ENCODE measurements at places on chromosomes 1 and 21.
A peak's percentile ranks its signal among the peaks of the same experiment; 100 is the strongest.

GRCh38 chr21:37546949-37547614 lies 180.5 kb downstream of the DYRK1A start:
- no peak for DNase-seq

GRCh38 chr1:90704817-90705216 lies 12.3 kb downstream of the BARHL2 start:
- DNase-seq, result no peak

- no peak for DNase-seq
These were observed 7.6 kb upstream of the GBP4 start for GRCh38 chr1:89206373-89206772.

DNA sequence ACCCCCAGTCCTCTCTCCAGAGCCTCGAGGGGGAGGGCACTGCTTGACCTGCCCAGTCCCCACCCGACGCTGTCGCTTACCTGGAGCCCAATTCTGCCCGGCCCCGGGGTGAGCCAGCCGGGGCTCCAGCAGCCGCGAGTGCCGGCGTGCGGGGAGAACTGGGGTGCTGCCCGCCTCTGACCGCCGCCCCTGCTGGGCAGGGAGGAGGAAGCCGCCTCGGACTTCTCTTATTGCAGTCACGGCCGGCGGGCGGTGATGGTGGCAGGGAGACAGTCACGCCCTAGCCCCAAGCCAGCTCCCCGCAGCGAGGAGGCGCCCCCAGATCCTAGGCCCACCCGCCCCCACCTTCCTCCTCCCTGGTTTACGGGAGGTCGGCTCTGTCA lies at the start of gene FGR:
Gene FGR, minus strand, starts transcription at position 201 of the 383 bp plus-strand sequence. CDS start 11,269 bp downstream, outside the sequence.
- no peak for DNase-seq

- no peak for DNase-seq
These were observed at the start of gene TPM3 for GRCh38 chr1:154191990-154192461. Gene TPM3, minus strand, starts transcription at chr1:154192100. Its CDS starts 82 bp downstream, at chr1:154192018.

DNA sequence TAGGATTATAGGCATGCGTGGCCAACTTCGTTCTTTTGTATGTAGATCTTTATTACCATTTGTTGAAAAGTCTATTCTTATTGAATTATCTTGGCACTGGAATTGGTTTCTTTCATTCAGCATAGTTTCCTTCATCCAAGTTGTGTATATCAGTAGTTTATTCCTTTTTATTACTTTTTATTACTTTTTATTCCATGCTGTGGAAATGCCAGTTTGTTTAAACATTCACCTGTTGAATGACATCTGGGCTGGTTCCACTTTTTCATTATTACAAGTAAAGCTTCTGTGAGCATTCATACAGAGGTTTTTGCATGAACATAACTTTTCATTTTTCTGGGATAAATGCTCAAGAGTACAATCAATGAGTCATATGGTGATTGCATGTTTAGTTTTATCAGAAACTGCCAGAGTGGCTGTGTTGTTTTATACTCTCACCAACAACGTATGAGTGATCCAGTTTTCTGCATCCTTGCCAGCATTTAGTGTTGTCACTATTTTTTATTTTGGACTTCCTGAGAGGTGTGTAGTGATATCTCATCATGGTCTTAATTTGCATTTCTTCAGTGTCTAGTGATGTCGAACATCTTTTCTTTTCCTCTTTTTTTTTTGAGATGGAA lies 28.6 kb downstream of the PTPRU start:
- no peak for DNase-seq

DNA sequence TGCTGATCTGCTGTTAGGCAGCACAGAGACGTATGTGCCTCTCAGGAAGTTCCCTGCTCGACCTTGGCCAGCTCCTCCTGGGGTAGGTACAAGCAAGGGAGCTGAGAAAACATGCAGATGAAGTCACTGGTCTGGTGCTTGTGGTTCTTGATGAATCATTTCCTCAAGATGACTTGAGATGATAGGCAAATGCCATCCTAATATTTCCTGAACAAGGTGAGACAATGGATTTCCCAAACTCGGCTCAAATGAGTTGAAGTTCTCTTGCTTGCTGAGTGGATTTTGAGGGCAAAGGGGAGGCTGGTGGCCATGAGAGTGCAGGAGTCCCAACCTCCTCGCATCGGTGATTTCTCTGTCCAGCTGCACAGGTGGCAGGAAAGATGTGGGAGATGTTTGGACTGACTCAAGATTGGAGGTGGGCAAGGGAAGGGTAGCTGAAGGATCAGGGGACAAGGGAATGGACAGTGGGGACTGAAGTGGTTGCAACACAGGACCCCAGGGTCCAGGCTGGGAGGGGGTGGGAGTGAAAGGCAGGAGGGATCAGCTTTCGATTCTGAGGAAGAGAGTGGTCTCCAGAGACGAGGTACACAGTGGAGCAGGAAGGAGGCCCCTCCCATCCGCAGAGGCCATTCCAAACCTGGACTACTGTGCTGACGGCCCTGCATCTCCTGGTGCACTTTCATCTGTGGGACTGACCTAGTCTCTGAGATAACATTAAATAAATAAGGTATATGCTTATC lies 63.9 kb downstream of the CAPN2 start:
- DNase-seq, result no peak

DNA sequence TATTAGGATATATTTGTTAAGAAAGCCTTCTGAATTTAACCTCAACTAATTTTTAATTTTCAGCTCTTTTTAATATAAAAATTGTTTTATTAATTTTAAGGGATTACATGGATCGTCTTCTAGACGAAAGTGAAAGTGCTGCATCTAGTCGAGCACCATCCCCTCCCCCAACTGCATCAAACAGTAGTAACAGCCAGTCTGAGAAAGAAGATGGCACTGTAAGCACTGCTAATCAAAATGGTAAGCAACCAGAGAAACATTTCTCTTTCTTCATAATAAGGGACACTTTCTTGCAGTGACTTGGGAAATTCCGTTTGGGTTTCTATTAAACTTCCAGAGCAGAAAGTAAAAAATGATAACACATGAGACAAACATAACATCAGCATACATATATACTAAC lies 56.9 kb downstream of the MIER1 start:
- DNase-seq, result peak; percentile 64

GRCh38 chr1:53331446-53332185 lies 3.7 kb upstream of the LRP8 start:
- DNase-seq, result no peak

DNA sequence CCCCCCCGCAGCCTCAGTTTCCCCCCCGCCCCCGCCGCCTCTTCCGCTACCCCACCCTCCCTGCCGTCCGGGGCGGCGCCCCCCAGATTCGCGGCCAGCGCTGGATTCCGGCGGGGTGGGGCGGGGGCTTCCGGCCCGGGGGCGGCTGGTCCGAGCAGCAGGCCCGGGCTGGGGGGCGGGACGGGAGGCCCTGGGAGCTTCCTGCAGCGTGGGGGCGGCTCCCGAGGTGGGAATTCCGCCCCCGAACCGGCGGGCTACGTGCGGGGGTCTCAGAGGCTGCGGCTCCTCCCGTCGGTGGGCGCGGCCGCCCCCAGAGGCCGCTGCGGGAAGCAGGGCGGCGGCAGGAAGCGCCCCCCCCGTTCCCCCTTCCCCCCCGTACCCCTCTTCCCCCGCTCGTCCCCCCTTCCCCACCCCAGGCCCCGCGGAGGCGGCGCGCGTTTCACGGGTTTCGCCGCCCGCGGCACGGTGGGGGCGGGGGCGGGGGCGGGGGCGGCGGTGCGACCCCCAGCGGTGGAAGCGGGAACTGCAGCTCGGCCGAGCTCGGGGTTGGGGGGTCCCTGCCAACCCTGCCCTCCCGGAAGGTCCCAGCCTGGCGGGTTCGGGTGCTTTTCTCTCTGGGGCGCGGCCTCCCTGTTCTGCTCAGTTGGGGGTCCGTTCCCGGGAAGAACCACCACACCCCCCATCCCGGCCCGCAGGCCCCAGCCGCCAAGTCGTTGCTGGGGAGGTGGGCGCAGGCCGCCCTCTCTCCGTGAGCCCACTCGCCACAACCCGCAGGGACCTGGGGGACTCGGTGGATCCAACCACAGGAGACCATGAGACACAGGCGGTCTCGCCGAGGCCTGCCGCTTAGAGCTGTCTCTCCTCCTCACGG lies 76.3 kb downstream of the MORN1 start:
- DNase-seq, result peak; percentile 57

DNA sequence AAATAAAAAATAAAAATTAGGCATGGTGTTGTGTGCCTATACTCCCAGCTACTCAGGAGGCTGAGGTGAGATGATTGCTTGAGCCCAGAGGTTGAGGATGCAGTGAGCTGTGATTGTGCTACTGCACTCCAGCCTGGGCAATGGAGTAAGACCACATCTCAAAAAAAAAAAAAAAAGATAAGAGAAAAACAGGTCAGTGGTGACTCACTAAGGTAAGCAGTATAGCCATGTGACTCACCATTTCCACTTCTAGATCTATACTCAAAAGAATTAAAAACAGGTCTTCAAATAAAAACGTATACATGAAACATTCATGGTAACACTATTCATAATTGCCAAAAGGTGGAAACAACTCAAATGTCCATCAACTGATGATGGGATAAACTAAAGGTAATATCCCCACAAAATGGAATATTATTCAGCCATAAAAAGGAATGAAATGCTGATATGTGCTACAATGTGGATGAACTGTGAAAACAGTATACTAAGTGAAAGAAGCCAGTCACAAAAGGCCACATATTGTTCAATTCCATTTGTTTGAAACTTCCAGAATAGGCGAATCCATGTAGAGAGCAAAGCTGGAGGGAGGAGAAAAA lies 75.1 kb downstream of the ZNF281 start:
- DNase-seq, result no peak

DNA sequence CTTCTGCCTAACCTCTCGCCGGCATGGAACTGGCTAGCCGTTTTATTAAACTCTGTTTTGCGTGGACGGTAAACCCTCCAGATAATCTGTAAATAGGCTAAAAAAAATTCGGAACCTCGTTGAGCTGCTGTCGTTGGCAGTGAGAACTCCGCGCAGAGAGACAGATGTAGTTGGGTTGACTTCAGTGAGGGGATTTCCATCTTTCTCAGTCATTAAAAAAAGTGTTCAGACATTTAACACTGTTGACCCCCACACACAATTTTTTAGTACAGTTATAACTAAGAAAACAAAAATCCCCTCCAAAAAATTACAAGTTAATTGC lies 464 bp downstream of the PARK7 start:
- peak; percentile 37 for DNase-seq

DNA sequence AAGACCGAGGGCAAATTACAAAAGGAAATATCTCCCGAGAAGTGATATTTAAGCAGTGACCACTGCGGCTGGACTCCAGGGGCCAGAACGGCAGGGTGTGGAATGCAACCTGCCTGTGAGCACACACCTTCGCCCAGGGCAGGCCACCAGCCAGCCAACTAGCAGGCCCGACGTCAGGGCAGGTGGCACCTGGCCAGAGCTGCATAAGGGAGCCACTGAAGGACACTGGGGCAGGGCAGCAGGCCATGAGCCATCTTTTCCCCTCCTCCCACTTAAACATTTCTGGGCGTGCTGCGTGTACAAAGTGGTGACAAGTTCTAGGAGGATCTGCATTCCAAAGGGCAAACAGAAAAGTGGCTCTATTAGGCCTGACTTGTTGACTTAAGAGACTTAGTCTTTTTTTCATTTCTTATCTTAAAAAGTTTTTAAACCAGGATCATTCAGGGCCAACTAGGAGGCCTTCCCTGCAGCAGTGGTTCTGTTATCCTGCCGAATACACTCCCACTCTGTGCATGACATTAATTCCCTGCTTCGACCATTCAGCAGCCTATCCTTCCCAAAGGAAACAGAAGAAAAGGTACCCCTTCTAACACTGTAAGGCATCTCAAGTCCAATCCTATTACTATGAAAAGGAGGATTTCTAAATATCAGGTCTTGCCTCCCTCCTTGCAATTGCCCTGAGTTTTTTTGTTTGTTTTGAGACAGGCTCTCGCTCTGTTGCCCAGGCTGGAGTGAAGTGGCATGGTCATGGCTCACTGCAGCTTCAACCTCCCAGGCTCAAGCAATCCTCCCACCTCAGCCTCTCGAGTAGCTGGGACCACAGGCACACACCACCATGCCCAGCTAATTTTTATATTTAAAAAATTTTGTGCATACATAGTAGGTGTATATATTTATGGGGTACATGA lies 96.3 kb downstream of the BCAR3 start:
- DNase-seq, result no peak

DNA sequence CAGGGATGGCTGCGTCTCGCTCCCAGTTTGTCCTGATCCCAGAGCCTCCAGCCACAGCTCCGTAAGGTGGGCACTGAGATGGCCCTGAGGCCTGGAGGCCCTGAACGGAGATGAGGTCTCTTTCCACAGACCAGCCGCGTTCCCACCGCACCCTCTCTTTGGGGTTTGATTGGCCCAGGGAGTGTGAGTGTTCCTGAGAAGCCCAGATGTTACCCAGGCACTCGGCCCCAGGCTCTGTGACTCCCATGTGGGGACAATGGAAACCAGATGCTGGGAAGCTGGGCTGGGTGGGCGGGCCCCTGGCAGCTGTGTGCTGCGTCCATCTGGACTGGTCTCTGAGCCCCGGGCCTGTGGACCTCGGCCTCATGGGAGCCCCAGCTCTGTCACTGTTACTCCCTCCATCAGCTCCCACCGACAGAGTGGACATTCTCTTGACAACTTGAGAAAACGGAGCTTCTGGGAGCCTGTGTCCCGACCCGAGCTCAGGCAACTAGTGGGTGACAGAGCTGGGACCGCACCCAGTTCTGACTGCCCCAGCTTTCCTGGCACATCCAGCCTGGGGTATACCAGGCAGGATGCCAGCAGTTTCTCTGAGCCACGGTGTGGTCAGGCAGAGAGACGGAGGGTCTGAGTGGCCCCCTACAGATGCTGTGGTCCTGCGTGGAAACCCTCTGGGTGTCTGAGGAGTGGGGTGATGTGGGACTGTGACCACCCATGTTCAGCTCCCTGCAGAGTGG lies 9.8 kb upstream of the COL6A1 start:
- DNase-seq, result no peak

DNA sequence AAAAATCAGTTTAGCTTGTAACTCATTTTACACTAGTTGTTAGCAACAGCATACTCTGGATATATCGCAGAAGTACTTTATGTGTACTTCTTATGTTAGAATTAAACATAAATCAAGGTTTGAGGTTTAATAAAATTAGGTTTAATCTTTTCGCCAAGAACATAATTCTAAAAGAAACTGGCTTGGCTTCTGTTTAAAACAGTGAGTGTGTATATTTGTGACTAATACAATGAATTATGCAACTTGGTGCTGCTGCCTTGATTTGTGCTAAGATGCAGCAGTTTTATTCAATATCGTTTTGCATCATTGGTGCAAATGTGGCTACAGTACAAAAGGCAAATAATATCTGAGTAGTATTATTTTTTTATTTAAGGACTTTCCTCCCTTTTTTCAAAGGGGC lies 44.8 kb downstream of the USP25 start:
- DNase-seq, result no peak

DNA sequence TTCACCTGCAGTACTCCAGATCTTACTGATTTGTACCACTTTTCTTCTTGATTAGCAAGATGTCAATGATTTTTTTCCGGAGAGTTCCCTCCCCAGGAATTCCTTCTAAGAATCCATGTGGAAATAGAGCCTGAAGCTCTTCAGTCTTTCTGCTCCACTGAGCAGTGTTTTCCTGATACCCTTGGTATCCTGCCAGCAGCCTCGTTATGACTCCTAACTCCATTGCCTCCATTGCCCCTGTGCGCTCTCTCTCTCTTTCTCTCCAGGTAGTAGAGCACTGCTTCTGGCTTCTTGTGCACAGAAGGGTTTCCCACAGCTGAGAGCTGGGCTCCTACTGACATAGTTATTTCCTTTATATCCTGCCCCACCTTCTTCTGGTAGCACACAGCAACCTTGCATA lies 12.2 kb downstream of the UBE2U start:
- DNase-seq, result no peak

- no peak for DNase-seq
These were observed 1.1 kb upstream of the OSBPL9 start for GRCh38 chr1:51615780-51616291.
